ENCODE measurements at places on chromosomes 11 and 22. TPM values are rescaled to one million over a fixed set of nuclear protein-coding genes. Genes with fewer than 3 reads are reported as not detected.

Gene FADS1
- total RNA-seq = 141 TPM

Gene FGF3
- not detected for total RNA-seq

Gene TRIM48
- not detected for total RNA-seq

Gene GUCY1A2
- total RNA-seq = 0.01 TPM
